Hippocampal formation (tissue), 2 donors: ENCODE measurements at places on chromosomes 2 and 18.

GRCh38 chr2:233032551-233033320 is at the start of gene NEU2:
TSS of gene NEU2 (plus strand) at chr2:233032672. CDS start at chr2:233032672, 0 bp downstream.
- no peak for DNase-seq

GRCh38 chr2:88320076-88320773 is 132.3 kb downstream of the FOXI3 start:
- no peak for DNase-seq

- DNase-seq: no peak
Observed at GRCh38 chr2:23293063-23293462, 91.9 kb upstream of the KLHL29 start.

- DNase-seq: no peak
Observed at GRCh38 chr2:62698653-62699052, 6.9 kb upstream of the EHBP1 start.

DNA sequence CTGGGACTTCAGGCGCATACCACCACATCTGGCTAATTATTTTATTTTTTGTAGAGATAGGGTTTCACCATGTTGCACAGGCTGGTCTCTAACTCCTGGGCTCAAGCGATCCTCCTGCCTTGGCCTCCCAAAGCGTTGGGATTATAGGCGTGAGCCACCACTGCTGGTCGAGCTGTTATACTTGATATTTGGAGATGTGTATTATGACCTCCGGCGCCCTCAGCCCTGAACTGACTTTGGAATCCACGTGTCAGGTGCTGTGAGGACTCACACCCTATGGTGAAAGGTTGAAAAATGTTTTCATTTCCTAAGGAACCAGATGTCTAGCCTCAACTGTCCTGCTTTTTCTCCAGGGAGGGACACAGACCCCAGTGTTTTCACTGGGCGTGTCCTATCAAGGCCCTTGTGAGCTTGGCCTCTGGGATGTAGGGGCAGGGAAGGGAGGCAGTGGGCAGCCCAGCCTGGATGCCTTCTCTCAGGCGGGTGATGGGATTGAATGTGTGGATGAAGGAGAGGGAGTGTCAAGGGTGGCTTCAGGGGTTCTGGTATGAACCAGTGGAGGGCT is 56.4 kb upstream of the HAAO start:
- no peak for DNase-seq

- DNase-seq: no peak
Observed at GRCh38 chr2:68721482-68722101, 13.0 kb upstream of the ARHGAP25 start.

- DNase-seq: no peak
Observed at GRCh38 chr18:7479756-7480155, 87.4 kb upstream of the PTPRM start.

DNA sequence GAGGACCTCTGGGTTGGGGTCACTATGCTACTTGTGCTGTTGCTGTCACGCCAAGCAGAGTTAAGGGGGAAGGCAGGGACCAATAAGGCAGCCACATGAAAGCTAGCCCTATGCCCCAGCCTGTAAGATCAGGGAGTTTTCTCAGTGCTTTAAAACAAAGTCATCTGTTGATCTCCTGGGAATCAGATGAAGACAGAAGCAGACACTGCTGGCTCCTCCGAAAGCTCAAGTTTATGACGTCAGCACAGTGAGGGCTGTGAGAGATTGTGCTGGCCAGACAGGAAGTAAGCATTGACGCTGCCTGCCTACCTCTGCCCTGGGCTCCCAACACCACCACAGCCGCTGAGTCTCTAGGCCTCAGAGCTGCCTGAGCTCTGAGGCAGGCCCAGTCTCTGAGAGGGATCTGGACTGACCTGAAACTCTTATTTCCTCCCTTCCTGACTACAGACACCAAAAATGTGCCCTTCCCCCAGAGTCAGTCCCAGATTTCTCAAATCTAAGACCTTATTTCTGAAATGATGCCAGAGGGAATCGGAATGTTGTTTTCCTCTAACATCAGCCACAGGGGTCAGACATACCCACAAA is 118.1 kb upstream of the EPAS1 start:
- DNase-seq: no peak

DNA sequence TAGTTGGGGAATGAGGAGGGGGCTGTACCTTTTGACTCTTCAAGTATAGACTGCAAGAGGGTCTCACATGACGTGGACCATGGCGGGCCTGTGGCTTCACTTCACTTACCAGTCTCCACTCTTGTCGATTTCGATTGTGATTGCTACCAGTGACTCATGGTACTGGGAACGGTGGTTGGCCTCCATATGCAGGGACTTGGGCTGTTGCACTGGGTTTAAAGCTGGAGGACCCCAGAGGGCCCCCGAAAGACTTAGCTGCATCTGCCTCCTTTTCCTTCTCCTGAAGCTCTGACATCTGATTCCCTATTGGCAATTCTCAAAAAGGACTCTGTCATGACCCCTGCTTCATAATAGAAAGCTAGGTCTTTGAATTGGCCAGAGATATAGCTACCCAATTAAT is 43.4 kb downstream of the HK2 start:
- no peak for DNase-seq

DNA sequence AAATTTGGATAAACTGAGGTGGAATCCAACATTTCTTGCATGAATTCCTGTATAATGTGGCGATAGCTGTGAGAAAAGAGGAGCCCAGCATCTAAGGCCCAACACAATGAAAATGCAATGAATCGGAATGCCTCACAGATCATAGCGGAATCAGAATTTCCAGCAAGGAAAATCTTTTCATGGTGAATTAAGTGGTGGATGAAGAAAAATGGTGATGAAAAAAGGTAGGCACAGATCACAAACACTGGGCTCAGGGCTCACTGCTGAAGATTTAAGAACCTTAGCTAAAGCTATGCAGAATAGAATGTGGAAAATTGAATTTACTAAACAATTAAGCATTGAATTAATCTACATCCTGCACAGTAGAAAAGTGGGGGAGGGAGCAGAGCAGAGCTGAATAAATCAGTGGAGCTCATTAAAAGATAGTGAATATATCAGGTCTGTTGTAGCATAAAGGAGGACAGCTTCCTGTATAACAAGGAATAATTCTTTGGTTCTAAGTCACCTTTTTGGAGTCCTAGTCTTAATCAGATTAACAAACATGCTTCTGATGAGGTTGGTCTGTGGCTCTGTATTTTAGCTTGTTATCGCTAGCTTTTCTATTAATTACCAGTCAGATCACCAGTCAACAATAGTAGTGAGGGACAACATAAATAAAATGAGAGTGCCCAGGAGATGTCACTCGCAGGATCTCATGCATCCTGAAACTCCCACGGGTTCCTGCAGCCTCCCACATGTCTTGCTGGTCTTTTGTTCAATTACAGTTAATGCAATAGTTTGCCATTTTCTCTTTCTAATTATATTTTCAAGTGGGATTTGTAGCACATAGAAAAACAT is 27.0 kb downstream of the MEIS1 start:
- DNase-seq: peak; percentile 15

- no peak for DNase-seq
Observed at GRCh38 chr2:189836644-189837043, 52.4 kb downstream of the PMS1 start.

DNA sequence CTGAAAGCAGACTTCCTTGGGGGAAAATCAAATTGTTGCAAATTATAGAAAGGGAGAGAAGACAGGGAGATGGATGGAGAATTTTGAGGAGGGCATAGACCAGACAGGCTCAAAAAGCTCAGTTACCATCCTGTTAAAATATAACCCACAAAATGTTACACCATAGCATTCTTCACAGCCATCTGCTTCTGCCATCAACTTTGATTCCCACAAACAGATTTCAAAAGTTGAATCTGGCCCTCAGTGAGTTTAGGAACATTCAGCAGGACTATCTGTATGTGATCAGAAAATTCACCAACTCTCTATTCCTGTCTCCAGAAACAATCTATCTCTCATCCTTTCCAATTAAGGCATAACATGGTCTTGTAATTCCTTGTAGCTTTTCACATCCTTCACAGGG is 159.8 kb upstream of the CCDC68 start:
- DNase-seq: no peak

GRCh38 chr2:138615257-138615656 is 113.7 kb downstream of the SPOPL start:
- DNase-seq: no peak

DNA sequence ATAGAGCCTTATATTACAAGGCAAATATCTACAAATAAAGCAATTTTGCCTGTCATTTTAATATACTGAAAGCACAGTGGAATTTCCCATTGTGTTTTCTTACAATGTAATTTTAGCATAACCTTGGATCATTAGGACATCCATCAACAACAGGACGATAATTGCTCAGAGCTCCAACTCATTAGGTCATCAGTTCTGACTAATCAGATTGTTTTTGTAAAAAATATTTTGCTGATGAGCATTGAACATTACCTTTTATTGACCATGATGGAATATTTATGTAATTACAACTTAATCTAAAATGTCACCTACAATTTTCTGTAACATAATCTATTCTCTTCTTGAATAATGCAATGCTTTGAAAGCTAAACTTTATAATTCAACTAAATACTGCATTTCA is 215.3 kb upstream of the DSEL start:
- DNase-seq: no peak

DNA sequence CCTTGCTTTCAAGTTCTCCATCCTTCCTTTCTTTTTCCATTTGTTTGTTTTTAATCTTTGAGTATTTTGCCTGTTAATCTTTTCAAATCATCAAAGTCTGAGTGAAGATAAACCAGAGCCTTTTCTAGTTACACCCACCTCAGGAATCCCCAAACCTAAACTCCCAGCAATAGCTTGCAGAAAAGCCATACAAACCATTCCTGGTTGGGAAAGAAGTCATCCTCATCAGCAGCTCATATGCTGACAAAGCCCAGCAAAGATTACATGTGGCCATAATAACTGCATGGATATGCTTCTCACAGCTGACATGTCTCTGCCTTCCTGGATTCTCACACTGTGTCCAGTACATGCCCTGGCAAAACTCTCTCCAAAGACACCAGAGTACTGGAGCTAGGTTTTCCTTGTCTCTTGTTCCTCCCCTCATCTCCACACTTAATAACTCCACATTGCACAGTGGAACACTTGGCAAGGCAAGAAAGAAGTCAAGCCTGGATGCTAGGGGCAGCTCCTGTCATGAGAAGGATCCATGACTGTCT is 126.4 kb upstream of the TLK1 start:
- no peak for DNase-seq

DNA sequence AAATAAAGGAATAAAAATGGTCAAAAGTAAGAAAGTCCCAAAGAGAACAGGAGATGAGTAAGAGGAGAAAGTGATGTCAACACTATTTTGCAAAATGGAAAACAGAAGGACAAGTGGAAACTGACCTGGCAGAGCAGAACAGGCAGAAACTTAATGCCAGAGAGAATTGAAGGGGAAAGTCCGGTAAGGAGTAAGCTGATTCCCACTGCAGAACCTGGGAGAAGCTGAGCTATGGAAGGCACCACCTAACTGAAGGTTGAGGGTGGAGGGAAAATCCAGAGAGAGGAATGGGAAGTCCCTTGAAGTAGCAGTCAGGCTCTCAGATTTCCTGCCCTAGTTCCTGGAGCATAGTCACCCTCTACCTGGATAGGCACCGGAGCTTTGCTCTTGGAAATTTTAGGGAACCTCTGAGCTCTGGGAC is 59.8 kb downstream of the MOGAT1 start:
- DNase-seq: no peak

DNA sequence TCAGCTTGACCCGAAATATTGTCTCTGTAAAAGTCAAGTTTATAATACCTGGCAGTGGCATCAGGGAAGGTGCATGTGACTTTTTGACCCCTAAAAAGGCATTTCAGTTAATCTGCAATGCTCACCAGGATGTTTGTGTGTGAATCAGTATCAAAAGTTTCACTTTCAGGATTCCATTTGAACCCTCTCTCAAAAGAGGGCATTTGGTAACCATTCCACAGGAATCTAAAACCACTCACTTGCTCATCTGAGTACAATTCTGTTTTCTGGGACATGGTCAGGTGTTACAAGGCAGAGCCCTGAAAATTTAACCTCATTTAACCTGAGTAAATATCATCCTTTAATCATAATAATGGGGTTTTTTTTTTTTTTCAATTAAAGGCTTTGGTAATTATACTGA is 77.9 kb upstream of the KLF7 start:
- no peak for DNase-seq

- no peak for DNase-seq
Observed at GRCh38 chr2:45220227-45220626, 211.0 kb upstream of the SIX2 start.

- DNase-seq: no peak
Observed at GRCh38 chr2:74632209-74632938, 15.8 kb downstream of the M1AP start.
